Activated CD4-positive, alpha-beta T cell treated with anti-CD3 and anti-CD28 coated beads, Interleukin-2, amount 50 U/mL, for 24 hours (primary cell): ENCODE measurements at places on chromosomes 6 and 20.

- DNase-seq = no peak
Measured at GRCh38 chr20:8082025-8082424, 50.0 kb upstream of the PLCB1 start.

- no peak for DNase-seq
Measured at GRCh38 chr6:6559994-6560570, 28.4 kb upstream of the LY86 start.

DNA sequence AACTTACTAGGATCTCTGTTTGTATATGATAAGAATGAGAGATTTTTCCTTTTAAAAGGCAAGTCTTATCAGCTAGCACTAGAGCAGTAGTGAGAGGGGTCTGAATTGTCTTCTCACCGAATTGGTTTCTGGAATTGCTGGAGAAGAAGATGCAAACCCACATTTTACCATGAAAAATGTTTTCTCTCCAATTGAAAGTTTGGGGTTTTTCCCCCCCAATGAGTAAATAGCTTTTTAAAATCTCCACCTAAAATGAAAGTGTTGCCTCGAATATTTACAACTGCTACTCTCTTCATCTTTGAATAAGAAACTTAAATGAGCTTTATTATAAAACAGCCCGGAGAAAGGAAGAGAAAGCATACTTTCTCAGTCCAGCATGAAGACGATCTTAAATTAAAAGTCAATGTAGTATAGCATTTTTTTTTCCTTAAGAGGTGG is 1.8 kb downstream of the TCF21 start:
- no peak for DNase-seq

GRCh38 chr20:6055981-6056569 is 2.2 kb upstream of the LRRN4 start:
- DNase-seq = no peak

GRCh38 chr6:149867876-149868640 is 3.9 kb upstream of the LRP11 start:
- DNase-seq = no peak

DNA sequence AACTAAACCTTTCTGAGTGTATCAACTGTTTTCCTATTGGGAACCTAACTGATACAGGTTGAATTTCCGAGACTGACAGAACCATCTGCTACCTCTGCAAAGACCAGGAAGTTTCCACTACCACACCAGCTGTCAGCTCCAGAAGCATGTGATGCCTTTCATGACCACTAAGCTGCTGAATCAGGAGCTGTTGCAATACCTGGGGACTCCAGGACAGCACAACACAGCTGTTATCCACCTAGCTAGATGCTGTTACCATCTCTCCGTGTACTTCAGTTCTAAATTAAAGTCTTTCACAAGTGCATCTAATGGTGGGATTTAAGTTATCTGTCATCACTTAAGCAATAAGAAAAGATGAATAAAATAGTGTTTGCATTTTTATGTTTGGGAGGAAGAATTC is 158.2 kb upstream of the IMPG1 start:
- DNase-seq = no peak

DNA sequence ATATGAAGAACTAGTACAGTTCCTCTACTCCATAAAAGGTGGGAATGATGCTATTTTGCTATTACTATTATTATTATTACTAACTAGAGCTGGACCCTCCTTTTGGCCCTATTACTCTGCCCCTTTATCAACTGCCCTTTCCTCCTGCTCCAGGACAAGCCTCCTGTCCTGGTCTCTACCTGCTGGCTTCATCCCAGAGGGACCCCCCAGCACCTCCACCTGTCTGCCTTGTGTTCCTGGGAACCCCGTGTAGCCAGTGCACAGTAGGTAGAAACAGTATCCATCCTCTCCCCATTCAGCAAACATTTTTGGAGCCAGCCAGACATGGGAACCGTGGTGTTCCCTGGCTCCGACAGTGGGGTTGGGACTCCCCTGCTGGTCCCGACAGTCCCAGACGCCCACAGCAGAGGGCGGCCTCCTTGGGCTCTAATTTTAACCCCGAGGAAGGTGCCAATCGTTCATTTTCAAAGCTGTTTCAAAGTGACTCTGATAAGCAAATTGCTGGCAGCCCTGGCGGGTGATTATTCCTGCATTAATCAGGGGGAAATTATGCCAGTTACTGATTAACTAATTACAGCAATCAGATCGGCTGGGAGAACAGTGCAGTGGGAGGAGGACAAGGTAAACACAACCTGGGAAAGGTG is 44.2 kb upstream of the MDGA1 start:
- DNase-seq = no peak
